ENCODE measurements at places on chromosomes 6 and 20. TPM values are rescaled to one million over a fixed set of nuclear protein-coding genes. Genes with fewer than 3 reads are reported as not detected.

PRIM2 gene
- total RNA-seq = 12.3 TPM

DNA sequence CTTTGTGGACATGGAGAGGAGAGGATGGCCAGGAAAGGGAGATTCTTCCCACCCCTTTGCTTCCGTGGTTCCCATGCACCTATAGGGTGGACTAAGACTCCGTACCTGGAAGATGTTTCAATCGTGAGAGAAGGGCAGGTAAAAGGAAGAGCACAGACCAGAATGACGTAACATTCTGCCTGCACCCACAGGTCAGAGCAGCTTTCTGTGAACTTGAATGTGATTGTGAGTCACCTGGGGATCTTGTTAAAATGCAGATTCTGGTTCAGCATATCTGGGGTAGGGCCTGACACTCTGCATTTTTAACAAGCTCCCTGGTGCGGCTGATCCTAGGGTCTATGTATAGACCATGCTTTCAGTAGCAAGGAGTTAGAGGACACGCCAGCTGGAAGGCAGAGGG lies 164.1 kb upstream of the SGK1 start:
- H3K4me1 ChIP-seq = no peaks in the 10 kb centered on the region
- H3K4me3 ChIP-seq = no peak overlapping the region
- no peaks in the 10 kb centered on the region for H3K36me3 ChIP-seq
- no peak overlapping the region for H3K27ac ChIP-seq
- no peaks in the 10 kb centered on the region for H3K27me3 ChIP-seq

TSPO2 gene
- total RNA-seq = not detected

- no peak overlapping the region for H3K4me3 ChIP-seq
- no peak for DNase-seq
- no peaks in the 10 kb centered on the region for H3K27me3 ChIP-seq
Observed at GRCh38 chr6:11179419-11180202, 52.9 kb downstream of the NEDD9 start.

SUPT3H gene
- total RNA-seq = 6.8 TPM

AKAP12 gene
- 77.7 TPM for total RNA-seq

DNA sequence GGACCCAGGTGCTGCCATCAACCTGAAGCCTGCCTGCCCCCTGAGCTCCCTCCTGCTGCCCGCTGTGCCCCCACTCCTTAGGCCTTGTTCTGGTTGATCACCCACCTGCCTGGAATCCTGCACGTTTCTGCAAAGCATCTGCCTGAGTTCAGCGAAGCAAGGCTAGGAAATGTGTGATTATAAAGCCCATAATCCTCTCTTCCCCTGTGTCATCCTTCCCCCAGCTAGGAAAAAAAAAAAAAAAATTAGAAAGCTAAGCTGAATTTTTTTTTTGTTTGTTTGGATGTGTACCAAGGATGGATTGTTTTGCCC lies 93.2 kb downstream of the FOXA2 start:
- no peak overlapping the region for H3K4me3 ChIP-seq
- no peaks in the 10 kb centered on the region for H3K36me3 ChIP-seq
- no peak for DNase-seq
- no peak overlapping the region for H3K27ac ChIP-seq
- no peaks in the 10 kb centered on the region for H3K27me3 ChIP-seq

DNA sequence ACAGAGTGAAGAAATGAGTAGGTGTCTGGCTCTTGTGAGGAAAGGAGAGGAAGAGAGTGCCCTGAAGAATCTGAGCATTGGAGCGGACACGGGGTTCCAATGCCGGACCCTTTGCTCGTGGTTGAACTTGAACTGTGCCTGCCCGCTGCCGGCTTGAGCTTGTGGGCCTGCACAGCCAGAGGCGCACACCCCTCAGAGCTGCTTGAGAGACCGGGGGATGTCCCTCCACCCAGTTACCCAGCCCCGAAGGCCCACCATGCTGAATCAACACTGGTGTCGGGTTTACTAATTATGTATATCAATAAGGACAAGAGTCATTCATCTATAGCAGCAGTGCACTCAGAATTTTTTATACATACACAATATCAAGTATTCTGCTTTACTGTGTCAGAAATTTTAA lies 218.3 kb upstream of the CST7 start:
- no peaks in the 10 kb centered on the region for H3K27me3 ChIP-seq
- H3K4me3 ChIP-seq = no peak overlapping the region
- no peaks in the 10 kb centered on the region for H3K36me3 ChIP-seq

PRND gene
- not detected for total RNA-seq

DNA sequence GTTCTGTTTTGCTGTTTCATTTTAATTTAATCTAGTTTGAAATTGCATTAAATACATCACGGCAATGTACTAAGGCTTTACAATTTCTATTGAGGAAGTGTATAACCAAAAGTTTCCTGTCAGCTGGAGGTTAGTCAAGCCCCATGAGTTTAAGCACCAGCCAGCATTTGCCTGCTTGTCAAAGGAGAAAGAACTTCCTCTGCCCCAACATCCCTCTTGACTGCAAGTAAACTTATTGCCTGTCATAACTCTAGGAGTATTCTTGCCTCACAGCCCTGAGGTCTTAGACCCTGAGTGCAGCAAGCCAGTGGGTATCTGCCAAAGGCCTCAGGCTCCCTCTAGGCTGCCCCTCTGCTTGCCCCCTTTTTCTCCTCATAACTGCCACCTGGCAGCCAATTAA lies 106.7 kb upstream of the INSM1 start:
- H3K4me1 ChIP-seq = no peaks in the 10 kb centered on the region
- DNase-seq = no peak
- no peak overlapping the region for H3K4me3 ChIP-seq
- H3K27ac ChIP-seq = no peak overlapping the region
- H3K36me3 ChIP-seq = no peaks in the 10 kb centered on the region

- H3K27me3 ChIP-seq = no peaks in the 10 kb centered on the region
- no peak overlapping the region for H3K27ac ChIP-seq
- DNase-seq = no peak
Observed at GRCh38 chr6:117974914-117975627, 68.0 kb downstream of the SLC35F1 start.

DNA sequence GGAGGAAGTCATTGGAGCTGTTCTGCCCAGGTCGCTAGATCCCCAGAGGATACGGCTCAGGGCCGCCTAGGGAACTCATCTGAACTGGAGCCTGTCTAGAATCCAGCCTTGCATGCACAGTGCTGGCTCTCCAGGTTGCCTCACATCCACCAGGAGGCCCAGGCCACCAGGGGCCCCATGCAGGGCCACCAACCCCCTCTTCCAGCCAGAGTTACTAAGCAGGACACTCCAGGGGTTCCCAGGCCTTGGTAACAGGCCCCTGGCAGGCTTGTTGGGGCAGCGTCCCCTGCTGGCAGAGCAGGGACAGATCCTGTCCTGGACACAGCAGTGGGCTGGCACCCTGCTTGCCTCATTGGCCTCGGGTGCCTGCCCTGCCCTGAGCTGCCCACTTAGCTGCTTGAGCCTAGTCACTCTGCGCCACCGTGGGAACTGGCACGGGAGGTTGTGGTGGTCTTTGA lies 35.3 kb downstream of the EFCAB8 start:
- no peak overlapping the region for H3K4me3 ChIP-seq
- no peaks in the 10 kb centered on the region for H3K27me3 ChIP-seq
- no peak for DNase-seq
- no peak overlapping the region for H3K27ac ChIP-seq
- H3K4me1 ChIP-seq = no peaks in the 10 kb centered on the region

DNA sequence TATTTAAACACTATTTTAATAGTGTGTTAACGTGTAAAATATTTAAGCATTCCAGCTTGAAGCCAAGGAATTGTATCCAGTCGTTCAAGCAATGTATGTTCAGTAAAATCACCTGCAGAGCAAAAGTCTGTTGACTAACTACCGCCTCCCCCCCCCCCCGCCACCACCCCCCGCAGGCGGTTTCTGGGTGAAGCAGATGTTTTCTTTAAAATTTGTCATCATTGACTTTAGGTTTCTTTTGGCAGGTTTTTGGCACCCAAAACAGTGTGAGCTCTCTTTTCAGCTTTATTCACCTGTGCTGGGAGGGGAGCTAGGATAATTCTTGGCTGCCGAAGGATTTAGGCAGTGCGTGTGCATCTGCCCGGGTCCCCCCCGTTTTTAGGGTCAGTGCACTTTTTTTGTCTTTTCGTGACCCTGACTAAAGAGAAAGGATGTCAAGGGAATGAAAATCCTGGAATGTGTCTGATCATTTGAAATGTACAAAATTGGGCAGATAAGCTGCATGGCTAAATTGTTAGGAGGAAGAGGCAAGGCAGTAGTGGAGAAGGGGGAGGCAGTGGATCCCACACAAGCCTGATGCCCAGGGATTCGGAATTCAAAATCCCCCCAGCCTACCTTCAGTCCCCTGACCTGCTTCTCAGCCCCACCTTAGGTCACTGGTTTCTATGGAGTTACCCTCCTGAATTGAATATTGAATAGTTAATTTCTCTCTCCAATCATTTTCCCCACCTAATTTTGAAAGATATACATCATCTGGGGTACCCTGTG lies 1.1 kb downstream of the EDN1 start:
- H3K4me1 ChIP-seq = no peaks in the 10 kb centered on the region
- no peak for DNase-seq
- no peaks in the 10 kb centered on the region for H3K27me3 ChIP-seq
- H3K4me3 ChIP-seq = peak overlapping the region; percentile 81
- H3K27ac ChIP-seq = no peak overlapping the region

- no peaks in the 10 kb centered on the region for H3K27me3 ChIP-seq
- no peak overlapping the region for H3K27ac ChIP-seq
- H3K4me3 ChIP-seq = no peak overlapping the region
- DNase-seq = no peak
- H3K36me3 ChIP-seq = no peaks in the 10 kb centered on the region
Observed at GRCh38 chr20:56956534-56956933, 309.9 kb downstream of the BMP7 start.

DNA sequence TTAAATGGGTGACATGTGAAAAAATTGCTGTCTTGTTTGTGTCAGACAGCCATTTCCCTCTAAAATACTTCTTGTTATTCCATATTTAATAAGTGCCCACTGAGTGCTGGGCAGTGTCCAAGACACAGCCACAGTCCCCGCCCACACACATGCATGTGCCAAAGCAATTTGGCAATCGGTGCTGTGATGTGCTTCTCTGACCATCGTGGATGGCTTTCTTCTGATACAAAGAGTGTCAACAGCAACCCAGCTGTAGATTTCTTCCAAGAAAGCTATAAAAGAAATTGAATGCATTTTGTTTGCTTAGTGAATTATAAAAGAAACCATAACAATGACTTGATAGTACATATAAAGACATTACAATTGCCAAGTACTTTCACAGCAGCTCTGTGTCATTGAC lies 140.5 kb upstream of the ATXN1 start:
- no peak overlapping the region for H3K27ac ChIP-seq
- no peaks in the 10 kb centered on the region for H3K36me3 ChIP-seq

DNA sequence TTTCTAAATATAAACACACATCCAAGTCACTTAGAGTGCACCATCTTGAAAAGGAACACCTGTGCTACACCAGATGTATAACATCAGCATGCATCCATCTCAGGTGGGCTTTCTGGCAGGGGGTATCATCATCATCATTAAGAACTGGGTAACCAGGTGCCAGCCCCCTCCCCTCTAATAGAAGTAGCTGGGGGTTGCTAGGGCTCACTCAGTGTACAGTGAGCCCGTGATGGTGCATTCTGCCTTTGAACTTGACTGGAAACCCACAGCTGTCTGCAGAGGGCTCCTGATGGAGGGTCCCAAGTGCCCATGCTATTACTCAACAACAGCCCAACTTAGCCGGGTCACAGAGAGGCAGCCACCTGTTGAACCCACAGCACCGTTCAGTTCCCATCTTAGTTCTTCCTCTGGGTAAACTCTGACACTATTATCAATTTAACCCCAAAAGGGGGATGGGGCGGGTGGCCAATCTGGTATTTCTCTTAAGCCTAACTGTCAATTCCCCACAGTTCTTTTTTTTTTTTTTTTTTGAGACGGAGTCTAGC lies 32.7 kb upstream of the CCND3 start:
- no peaks in the 10 kb centered on the region for H3K27me3 ChIP-seq
- no peak for DNase-seq
- no peaks in the 10 kb centered on the region for H3K36me3 ChIP-seq
- H3K27ac ChIP-seq = no peak overlapping the region

Measured in aorta (tissue), 5 donors.